ENCODE measurements at places on chromosomes 5 and 9.

- peak; percentile 17 for DNase-seq
Observed at GRCh38 chr9:134136118-134136995, 475 bp downstream of the WDR5 start.

DNA sequence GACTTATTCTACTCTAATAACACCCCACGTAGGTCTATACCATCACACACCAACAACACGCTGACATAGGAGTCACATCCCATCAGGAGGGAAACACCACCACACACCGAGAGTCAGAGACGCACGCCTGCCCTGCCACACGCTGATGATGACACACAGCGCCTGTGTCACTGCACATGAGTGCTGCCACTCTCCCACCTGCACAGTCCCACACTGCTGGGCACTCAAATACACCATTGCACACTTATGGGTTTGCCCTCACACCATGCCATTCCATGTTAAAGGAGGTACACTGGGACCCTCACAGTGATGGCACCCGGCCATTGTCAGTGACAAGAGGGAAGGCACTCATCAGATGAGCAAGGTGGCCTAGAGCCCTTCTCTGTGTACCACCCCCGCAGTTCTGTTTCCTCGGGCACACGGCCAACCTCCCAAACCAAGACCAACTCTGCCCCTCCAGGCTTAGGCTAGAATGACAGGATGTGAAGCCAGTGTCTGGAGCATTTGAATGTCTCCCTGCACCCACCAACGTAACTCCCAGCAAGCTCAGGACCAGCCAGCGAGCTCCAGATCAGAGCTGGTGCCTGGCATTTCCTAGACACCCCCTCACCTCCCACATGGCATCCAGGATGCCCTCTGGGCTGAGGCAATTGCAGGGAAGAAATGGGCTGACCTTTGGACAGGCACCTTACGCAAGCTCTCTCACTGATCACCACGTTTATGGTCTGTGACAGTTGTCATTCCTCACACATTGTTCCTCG is 3.6 kb upstream of the CPLX2 start:
- DNase-seq, result peak; percentile 24

DNA sequence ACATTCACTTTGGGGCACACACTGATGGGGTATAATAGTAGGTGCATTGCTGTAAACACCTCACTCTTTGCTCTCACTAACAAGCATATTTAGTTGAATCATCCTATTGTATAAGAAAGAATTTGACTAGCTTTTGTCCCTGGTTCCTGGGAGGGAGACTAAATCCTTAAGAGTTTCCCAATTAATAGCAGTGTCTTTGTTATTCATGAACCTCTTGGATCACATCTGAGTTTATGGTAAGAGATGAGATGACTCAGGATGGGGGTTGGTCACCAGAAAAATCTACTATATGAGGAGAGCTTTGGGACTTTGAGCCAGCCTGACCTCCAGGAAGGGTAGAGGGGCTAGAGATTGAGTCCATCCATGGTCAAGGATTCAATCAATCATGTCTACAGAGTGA is 56.8 kb downstream of the PUM3 start:
- no peak for DNase-seq

DNA sequence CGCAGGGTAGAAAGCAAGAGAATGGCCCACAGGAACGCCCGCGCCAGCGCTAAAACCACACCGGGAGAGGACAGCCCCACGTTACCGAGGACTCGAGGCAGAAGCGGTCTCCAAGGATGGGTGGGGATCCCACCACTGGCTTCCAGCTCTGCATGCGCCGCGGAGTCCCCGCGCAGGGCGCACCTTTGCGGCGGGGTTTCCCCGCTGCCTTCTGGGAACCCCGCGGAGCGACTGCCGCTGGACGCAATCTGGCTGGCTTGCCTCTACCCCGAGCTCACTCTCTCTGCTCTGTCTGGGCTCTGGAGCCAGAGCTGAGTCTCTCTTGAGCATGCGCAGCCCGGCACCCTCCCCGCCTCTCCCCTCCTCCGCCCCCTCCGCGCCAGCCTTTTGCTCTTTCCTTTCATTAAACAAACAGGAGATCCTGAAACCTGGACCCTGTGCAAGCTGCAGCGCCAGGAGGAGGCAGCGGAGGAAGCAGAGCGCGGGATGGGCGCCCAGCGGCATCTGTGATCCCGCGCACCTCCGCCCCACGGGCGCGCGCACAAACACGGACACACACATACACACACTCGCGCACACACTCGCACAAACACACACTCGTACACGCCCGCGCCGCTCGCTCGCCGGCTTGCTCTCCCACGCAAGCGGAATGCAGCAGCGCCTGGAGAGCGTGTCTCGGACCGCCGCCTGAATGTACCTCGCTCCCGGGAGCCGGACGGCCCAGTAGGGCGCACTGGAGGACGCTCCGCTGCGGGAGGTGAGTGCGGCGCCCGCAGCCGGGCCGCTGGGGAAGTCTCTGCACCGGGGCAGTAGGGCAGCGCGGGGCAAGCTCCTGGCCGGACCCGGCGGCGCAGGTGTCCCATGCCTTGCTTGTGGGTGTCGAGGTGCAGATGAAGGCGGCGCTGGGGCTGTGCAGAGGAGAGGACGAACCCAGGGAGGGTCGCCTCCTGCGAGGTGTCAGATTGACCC is at the start of gene PLPPR1:
TSS of gene PLPPR1 (plus strand) at position 382 of the 969 bp plus-strand sequence.
- DNase-seq, result no peak

DNA sequence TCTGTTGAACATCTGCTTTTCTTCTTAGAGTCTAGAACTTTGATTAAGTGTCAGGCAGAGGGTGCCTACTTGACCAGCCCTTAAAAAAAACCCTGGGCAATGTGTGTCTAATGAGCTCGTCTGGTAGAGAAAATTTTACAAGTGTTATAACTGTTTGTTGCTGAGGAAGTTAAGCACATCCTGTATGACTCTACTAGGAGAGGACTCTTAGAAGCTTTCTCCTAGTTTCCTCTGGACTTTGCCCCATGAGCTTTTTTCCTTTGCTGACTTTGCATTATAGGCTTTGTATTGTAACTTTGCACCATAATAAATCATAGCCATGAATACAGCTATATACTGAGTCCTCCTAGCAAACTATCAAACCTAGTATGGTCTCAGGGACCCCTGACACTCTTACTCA is 39.4 kb downstream of the GNG10 start:
- DNase-seq, result no peak

DNA sequence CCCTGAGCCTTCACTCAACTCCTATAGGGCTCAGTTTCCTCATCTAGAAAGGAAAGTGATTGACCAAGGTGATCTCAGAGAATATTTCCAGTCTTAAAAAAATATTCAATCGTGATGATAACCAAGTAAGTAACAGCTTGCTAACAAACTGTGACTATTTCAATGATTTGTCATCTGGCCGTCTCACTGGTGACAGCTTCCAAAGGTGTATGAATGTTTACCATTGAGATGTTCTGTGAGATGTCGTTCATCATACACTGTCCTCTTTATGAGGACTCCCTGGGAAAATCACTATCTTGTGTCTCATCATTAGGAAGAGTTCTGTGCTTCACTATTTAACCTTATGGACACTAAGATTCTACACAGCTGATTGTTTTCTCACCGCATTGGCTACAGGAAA is 75.7 kb downstream of the GLIS3 start:
- DNase-seq, result no peak

DNA sequence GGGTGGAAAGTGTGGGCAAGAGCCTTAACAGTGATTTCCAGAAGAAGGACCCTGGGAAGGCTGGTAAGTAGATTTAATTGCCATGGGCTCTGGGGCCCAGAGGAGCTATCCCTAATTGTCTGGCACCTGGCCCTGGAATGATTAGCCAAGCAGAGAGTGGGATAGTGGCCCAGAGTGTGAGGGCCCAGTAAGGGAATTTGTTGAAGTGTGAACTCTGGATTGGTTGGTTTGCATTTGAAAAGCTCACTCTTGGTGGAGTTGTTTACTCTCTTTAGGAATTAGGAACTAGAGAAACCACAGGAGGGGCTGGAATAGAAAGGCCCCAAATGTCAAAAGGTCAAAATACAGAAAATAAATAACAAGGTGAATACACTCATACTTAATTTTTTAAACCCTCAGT is 207.1 kb downstream of the GABRG2 start:
- DNase-seq, result no peak

DNA sequence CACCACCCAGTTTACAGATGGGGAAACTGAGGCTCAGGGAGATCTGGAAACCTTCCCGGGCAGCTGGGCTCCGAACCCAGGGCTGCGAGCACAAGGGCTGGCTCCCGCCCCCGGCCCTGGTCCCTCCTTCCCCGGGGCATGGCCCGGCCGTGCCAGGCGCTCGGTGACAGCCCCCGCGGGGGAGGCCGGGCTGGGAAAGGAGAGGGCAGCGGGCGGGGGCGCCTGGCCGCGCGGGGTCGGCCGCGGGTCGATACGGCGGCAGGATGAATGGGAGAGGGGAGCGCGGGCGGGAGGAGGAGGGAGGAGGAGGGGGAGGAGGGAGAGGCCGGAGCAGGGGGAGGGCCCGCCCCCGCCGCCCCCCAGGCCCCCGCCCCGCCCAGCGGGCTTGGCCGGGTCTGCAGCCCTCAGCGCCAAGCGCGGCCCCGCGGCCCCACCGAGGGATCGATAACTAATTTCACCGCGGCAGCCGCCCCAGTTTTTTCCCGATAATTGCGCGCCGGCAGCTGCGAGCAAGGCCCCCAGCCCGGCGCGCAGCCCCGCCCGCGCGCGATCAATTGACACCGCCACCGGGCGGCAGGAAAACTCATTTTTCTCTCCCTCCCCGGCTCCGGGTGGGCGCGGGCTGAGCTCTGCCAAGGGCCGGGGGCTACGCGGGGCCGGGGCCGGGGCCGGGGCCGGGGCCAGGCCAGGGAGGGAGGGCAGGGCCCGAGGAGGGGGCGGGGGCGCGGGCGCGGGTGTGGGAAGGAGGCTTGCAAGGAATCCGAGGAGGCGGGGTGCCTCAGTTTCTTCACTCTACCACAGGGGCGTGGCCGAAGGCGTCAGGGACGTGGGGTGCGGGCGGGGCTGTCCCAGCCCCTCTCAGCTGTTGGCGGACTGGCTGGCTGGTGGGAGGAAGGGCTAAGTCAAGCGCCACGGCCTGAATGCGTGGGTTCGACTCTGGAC is 52.1 kb downstream of the C9orf50 start:
- no peak for DNase-seq

DNA sequence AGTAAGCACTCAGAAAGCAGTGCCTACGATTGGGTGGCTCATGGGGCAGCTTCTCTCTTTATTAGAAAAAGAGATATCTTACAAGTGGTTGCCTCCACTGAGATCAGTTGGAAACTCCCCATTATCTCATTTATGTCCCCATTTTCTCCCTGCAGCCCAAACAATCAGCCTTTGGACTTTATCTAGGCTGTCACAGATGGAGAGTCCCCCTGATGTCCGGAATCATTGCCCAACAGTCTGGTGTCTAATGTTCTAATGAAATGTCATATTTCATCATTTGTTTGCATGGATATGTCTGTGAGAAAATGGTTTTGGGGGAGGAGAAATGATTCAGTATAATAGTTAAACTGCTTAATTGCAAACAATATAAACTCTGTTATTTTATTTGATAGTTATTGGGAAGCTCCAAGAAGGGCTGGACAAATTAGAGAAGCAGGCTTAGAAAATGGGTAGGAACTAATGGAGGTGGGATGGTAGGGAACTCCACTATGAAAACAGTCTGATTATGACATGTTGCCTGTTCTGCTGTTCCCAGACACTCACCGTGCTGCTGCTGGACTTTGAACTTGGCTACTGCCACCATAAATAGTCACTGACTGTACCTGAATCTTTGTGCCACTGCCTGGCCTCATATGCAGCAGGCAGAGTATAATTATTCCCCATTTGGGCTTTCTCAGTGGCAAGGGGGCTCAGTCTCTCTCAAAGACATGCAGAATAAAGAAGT is 38.3 kb upstream of the SMAD5 start:
- peak; percentile 22 for DNase-seq

- peak; percentile 2 for DNase-seq
Observed at GRCh38 chr5:175015028-175015685, 290.8 kb downstream of the MSX2 start.

DNA sequence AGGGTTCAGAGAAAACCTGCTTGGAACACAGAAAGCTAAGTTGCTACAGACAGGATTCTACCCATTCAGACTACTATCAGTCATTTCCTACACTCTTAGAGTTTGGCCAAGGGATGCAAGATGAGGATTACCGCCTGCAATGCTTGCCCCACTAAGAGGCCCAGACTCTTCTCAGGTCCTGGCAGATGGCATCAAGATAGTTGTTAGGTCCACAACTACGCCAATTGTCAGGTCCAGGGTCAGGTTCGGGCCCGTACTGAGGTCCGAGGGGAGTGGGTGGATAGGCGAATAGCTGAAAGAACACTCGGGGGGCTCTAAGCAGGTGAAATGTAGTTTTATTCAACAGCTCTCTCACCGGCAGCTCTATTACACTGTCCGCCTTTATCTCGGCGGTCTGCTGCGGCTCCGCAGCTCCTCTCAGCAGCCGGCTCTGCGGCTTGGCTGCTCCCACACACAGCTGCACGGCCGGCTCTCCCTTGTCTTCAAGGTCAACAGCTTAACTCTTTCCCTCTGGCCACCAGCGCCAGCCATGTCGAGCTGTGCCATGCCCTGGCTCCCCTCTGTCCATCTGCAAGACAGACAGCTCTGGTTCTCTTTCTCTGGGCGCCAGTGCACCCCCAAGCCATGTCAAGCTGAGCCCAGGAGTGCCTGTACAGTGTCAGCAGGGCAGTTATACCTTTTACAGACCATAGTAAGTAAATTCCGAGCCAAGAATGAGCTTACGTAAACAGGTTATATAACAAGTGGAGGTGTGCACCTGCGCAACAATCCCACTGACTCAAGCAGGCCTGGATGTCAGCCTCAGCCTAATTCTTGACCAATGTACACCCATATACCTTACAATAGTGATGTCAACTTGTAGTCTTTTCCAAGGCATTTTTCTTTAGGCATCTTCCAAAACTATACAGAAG is 24.0 kb downstream of the ENC1 start:
- peak; percentile 51 for DNase-seq

- peak; percentile 42 for DNase-seq
Observed at GRCh38 chr9:101242651-101243050, 142.2 kb downstream of the BAAT start.

DNA sequence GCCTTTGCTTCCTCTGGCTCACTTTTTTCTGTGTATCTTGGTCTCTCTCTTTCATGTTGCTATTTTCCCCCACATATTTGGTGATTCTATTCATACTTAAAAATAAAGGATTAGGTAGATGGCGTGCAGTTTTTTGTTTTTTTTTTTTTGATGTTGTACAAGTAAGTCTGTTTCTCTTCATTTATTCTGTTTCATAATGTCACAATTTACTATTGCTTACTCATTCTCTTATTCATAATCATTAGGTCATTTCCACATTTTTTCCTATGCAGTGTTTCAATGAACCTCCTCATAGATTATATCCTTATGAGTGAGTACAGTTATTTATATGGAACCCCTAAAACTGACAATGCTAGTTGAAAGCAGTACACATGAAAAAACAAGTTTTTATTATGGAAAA is 136.3 kb downstream of the APBA1 start:
- no peak for DNase-seq

DNA sequence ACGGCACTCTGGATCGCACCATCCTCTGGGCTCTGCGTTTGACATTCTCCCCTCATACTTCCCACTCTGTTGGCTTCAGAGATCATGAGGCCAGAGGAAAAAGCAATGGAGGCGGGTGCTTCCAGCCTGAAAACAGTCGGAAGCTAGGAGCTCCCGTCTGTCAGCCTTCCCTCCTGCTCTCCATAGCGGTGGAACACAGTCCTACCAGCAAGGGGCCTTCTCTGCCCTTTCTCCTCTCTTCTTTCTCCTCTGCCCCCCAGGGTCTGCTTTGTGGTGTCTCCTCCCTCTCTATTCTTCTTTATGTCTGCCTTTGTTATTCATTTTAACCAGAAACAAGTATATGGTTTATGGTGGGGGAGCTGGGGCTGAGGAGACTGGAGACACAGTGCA is 152.5 kb upstream of the NFIB start:
- DNase-seq, result no peak

All from OCI-M1 (cell line).